ENCODE measurements at places on chromosomes 3 and 15.
A peak's percentile ranks its signal among the peaks of the same experiment; 100 is the strongest.

DNA sequence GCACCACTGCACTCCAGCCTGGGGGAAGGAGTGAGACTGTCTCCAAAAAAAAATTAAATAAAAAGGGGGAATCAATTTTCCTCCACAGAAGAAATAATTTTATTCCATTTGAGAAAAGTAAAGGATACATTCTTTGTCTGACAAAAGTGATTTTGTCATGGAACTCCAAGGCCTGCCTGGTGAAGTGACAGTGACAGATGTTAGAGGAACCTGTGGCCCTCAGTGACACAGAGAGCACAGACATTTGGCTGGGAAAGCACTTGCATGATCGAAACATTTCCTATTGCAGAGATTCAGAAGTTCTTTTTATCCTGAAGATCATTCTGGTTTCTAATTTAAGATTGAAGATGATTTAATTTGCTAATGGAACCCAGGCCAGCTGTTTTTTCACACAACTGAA, 5.9 kb downstream of the LYSMD4 start:
- DNase-seq = no peak

DNA sequence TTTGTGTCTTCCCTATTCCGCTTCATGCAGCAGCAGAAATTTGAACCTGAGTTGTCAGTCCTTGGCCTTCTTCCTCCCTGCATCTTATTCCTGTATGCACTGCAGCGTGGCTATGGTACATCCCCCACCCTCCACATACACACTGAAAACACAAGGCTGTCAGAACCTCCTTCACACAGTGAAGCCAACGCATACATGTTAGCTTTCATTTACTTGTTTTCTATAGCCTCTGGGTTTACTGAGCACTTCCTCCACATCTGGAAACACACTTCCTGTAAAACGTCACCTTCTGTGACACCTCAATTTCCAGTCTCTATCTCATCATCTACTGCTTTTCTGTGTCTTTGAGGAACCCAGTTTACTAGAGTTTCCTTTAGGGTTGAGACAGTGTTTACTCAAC, 47.0 kb downstream of the SUSD5 start:
- DNase-seq = no peak

DNA sequence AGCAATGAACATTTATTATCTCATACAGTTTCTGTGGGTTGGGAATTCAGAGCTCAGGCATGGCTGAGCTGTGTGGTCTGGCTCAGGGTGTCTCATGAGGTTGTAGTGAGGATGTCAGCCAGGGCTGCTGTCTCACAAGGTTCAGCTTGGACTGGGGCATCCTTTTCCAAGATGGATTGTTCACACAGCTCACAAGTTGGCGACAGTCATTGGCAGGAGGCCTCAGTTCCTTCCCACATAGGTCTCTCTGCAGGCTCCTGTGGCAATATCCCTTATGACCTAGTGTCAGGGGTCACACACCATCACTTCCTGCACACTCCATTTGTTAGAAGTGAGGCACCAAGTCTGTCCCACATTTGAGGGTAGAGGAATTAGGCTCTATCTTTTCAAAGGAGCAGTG, 56.0 kb downstream of the RPLP1 start:
- DNase-seq = no peak

- DNase-seq = no peak
These were observed 439.7 kb upstream of the FRG2C start for GRCh38 chr3:75224412-75224811.

- no peak for DNase-seq
These were observed 7.4 kb downstream of the HMCES start for GRCh38 chr3:129286081-129286480.

GRCh38 chr3:59480486-59480995, 430.7 kb upstream of the CFAP20DC start:
- DNase-seq = no peak

DNA sequence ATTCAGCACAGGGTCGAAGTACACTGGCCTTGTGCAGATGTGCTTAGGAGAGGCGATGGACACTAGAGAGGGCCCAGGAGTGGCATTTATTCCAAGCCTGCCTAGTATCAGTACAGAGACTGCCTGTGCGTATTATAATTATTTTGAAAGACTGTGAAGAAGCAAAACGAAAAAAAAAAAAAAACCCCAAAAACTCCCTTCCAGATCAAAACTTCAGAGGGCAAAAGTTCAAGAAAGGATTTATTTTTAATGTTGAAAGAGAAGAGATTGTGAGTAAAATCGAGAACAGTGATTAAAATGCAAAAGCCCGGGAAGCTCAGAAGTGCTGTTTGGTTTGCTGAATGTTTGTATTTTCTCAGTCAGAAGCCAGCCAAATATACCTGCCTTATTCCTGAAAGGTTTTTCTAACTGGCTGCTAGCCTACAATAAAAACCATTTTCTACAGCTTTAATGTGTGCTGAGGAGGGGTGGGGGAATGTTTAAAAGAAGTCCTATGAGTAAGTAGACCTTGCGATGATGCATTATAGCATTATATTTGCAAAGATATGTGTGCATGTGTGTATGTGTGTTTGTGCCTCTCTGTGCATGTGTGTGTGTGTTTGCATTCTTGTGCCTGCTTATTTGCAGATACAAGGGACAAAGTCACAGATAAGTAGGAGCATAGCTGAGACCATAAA, 19.3 kb upstream of the LZTFL1 start:
- DNase-seq = no peak

GRCh38 chr3:30333903-30334302, 272.5 kb upstream of the TGFBR2 start:
- DNase-seq = no peak

DNA sequence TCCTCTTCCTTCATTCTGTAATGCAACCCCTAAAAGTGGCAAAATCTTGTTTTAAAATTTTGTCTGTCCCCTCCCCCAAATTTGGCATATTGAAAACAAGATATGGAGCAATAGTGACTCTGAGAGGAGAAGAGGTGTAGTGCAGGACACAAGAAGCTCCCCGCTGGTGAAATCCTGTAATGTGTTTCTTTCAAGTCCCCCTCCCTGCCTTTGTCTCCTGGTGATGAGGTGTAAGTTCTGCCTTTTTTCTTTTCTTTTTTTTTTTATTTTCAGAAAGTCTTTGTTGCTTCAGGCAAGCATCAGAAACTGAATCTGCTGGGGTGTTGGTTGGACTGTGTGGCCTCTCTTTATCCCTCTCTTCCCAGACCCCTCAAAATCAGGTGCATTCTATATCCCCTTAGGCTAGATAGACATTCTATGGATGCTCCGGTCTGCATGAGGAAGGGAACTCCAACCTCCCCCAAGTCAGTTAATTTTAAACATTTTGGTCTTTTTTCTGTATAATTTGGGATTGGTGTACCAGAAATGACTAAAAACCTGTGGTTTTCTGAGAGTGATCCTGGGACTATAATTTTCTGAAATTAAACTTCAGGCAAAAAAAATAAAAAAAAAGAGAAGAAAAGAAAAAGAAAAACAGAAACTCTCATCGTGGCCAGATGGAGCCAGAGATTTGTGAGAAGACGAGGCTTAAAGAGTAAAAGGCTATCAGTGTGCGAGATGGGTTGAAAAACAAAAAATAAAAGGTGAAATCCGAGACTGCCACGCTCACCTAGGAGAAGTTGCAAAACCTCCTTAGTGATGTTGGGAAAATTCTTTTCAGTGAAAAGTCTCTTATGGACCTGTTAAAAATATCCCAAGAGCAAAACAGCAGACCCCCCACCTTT, 21.4 kb downstream of the ACKR2 start:
- peak; percentile 40 for DNase-seq

- DNase-seq = no peak
These were observed 857.8 kb downstream of the TUSC7 start for GRCh38 chr3:117567382-117567781.

- no peak for DNase-seq
These were observed 29.9 kb upstream of the ST3GAL6 start for GRCh38 chr3:98733053-98733811.

- DNase-seq = no peak
These were observed 59.5 kb upstream of the TNFSF10 start for GRCh38 chr3:172582712-172583111.

GRCh38 chr15:74222240-74223119, 13.6 kb upstream of the CCDC33 start:
- no peak for DNase-seq

DNA sequence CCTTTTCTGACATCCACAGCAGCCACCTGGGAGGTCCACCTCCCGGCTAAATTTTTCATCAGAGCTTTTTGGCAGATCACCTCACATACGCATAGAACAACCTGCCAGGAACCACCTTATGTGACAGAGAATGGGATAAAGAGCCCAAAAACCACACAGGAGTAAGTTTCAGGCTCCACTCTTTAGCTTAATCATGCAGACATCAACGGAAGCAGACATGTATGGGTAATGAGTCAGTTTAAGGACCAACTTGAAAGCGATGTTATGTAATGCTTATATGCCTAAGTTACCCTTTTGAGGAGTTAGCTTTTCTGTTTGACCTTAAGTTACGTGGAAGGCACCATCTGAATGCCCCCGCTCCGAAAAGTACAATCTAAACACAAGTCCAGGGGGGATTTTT, 183.3 kb upstream of the BHLHE40 start:
- DNase-seq = no peak

DNA sequence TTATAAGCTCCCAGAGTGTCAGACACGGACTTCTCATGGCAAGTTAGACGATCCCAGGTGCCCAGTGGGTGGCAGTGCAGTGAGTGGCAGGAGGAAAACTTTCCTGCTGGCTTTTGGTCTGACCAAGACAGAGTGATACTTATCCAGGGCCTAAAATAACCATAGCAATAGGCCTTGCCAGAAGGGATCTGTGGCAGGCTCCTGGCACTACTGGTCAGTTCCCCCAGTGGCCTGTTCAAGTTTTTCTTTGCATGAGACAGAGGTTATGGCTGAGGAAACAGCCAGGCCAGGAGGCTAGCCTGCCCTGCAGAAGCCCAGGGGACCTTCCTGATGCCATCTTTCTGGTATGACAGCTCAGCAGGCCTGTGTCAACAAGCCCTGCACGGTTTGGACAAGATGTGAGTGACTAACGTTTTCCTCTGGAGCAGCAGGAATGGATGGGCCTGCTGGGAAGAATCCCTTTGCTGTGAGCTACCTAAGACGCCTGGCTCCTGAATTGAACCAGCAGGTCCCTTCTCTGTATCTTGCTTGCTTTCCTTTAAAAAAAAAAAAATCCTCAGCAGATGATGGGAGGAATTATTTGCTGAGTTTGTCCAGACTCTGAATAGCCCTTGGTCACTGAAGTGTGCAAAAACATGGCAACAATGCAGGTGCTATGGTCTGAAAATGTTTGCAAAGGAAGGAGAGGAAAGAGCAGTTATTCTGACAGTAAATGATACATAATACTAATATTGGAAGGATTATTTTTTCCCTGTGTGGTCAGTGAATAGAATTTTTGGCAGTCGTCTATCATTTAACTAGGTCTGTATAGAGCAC, 18.0 kb downstream of the SCG5 start:
- DNase-seq = no peak

- no peak for DNase-seq
These were observed 305.8 kb upstream of the THBS1 start for GRCh38 chr15:39275066-39275465.

- no peak for DNase-seq
These were observed 33.3 kb downstream of the CA12 start for GRCh38 chr15:63348392-63348791.

DNA sequence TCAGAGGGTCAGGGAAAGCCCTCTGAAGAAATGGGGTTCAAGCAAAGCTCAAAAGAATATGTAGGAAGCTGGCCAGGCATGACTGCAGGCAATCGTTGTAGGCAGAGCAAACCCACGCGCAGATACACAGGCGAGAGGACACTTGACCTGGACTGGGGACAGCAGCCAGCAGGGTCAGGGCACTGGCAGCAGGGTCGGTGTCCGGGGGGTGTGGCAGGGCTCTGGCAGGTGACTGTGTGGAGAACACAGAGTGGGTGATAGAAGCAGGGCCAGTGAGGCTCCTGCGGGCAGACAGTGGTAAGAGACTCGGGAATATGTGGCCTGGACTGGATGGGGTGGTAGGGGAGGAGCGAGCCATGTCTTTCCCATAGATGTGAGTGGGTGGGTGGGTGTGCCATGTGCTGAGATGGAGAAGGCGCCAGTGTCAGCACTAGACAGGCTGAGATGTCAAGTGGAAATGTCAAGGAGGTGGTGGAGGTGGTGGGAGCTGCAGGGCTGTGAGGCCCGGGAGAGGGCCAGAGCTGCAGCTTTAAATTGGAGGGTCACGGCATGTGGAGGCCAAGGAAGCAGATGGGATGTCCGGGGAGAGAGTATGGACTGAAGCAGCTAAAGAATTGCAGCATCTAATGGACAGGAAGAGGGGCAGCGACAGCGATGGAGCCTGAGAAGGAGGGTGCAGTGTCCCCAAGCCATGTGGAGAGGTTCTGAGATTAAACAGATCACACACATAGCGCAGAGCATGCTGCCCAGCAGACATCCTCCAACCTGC, 13.4 kb downstream of the TMEM43 start:
- DNase-seq = no peak

- DNase-seq = no peak
These were observed 19.1 kb downstream of the DNAJB8 start for GRCh38 chr3:128447561-128448013.

DNA sequence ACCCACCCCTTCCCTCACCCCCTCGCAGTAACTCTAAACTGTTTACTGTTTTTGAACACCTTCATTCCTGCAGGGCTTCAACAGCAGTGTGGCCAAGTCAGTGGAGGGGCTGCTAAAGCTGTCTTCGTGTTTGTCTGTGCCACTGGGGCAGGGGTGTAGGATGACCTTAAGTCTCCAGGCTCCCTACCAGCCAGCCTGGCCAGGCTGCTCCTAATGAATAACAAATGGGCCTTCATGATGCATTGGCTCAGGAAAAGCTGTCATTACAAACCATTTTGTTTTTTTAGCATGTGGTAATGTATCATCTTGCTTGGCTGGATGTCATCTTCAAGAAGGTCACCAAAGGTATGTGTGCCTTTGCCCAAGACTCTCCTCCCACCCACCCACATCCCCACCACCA, 372.2 kb upstream of the WNT5A start:
- no peak for DNase-seq

DNA sequence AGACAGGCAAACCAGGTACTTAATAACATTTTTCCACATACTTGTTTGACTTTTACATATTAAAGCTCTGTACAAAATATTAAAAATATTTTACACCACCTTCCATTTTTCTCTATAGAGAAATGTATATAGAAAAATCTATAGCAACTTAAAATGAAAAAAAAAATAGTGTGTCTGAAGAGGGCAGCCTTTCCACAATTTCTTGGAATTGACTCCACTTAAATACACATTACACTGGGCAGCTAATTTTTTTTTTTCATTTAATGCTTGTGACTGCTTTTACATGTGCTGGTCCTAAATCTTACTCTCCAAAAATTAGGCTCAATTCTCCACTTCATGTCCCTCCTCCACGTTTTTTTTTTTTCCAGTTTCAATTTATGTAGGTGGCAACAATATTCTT, 427.0 kb upstream of the RBMS3 start:
- no peak for DNase-seq

- no peak for DNase-seq
These were observed 175.6 kb downstream of the GREM1 start for GRCh38 chr15:32893421-32893820.

GRCh38 chr3:163722405-163722804, 1355.9 kb downstream of the SI start:
- no peak for DNase-seq
